ENCODE measurements at places on chromosomes 11 and 22.
A peak's percentile ranks its signal among the peaks of the same experiment; 100 is the strongest.

- no peak for DNase-seq
These were observed 15.1 kb upstream of the CCDC188 start for GRCh38 chr22:20165913-20166312.

GRCh38 chr11:76689313-76690260 lies 19.0 kb upstream of the LRRC32 start:
- DNase-seq: no peak

DNA sequence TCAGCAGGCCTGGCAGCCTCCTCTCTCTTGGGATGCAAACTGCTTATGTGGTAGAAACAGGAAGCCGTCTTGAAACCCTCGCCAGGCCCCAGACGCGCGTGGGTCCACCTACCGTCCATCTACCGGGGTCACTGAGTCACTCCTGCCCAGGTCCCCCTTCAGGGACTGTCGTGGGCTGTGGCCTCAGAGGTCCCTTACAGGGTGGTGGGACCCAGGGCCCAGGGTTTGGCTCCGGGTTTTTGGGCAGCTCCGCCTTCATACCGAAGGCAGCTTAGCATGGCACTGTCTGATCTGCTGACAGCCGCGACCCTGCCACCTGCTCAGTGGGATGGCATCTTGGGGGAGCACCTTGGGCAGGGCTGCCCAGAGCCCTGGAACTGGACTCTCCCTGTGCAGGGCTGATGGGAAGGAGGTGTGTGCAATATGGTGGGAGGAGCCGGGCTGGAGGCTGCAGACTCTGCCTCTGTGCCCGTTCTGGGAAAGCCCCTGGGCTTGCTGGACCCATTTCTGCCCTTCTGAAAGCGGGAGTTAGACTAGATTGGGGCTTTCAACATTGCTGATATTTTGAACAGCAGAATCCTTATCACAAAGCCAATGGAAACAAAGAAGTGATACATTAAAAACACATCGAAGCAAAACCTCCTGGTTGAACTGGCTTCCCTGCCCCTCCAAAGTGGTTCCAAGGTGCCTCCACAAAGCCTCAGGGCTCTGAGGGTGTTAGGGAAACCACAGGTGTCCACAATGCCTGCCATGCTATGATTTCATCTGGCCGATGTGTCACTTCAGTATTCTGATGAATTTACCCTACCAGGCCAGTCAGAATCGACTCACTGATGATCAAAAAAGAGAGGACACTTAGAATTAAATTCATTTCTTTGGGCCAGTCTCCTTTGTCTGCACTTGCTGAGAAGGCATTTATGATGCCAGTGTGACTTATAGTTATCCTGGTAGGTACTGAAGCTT lies 316.5 kb downstream of the KIRREL3 start:
- DNase-seq: no peak

DNA sequence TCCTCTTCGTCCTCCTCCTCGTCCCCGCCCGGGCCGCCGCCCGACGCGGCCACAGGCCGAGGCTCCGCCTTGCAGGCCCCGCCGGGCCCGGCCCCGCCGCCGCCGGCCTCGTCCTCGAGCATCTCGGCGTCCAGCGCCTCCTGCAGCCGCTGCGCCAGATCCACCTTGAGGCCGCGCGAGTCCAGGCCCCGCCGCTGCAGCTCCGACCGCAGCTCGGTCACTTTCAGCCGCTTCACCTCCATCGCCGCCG lies 417 bp downstream of the HNRNPUL2 start:
- no peak for DNase-seq

GRCh38 chr11:106990331-106990730 lies 27.9 kb downstream of the GUCY1A2 start:
- no peak for DNase-seq

DNA sequence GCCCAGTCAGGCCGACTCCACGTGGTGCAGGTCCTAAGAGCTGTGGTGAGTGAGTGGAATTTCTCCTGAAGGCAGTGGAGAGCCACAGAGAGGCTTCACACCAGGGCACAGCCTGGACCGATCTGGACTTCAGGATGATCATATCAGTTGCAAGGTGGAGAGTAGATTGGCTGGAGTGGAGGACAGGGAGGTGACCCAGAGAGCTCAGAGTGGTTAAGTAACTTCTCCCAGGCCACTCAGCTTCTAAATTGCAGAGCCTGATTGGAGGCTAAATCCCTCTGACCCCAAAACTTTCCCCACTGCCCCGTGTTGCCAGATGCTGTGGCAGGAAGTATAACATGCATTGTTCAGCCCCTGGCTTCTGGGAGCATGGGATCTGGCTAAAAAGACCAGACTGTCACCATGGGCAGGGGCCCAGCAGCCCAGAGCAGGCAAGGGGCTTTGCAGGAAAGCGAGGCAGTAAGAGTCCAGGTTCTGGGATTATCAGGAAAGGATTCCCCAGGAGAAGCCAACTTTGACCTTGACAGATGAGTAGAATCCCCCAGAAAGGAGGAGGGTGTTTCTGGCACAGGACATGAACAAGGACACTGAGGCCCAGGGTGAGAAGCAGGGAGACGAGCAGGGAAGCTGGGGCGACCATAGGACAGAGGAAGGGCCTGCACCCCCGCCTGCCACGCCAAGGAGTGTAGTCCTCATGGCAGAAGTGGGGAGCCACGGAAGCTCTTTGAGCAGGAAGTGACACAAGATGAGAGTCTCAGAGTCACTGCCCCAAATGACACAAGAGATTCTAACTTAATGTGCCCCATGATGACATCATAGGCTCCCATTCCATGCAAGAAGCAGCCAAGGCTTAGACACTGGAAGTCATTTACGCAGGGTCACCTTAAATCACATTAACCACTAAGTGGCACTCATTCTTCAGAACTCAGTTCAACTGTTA lies 4.8 kb downstream of the SLC35C1 start:
- no peak for DNase-seq

DNA sequence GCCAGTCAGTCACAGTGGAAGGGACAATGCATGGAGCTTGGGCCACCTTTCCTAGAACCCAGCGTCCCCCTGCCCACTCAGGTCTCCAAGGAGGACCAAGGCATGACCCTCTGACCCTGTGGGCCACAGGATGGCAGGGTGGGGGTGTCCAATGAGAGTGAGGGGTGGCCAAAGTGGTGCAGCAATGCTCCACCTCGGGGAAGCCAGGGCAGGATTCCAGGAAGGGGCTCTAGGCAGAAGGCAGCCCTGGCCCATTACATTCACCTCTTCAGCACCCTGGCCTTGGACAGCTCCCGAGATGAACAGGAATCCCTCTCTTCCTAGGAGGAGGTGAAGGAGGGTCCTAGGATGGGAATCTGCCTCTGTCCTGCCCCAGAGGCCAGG lies 597.5 kb downstream of the BRD1 start:
- no peak for DNase-seq

DNA sequence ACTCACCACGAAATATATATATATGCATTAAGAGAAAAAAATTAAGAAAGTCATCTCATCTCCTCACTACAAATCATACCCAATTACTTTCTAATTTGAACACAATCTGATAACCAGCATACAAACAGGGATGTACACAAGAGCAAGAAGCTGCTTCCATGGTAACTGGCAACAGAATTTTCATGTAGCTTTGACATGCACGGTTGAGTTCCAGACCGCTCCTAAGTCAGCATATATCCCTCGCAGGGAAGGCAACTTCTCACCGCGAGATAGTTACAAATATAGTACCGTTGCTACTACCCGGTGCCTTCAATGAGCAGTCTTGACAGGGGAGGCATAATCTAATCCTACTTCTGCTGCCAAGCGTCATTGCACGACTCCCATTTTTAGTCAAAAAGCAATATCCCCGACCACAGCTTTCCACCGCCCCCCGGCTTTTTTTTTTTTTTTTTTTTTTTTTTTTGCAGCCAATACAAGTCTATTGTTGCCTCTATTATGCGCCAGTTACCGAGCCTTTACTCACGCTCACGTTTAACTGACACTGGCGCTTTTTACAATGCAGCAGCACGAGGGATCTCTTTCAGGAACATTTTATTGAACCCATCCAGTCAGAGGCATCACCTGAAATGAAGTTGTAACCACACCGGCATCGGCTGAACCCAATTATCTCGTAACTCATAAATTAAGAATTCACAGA lies 2.2 kb downstream of the CADM1 start:
- DNase-seq: no peak

GRCh38 chr11:62497132-62497801 lies 49.3 kb downstream of the AHNAK start:
- no peak for DNase-seq

DNA sequence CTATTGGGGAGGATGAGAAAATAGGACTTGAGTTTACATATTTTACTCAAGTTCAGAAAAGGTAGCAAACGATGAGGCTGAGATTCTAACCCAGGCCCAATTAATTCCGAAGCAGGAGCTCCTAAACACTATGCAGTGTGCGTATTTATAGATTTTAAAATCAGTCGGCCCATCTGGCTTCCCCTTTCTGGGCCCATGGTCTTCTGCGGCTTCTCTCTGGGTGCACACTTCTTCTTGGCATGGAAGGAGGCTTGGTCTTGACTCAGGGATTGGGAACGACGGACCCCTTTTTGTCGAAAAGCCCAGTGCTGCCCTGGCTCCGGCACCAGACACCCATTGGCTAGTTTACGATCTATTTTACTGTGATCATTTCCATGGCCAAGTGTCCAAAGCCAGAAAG lies 1433.8 kb downstream of the BRD1 start:
- DNase-seq: no peak

GRCh38 chr11:69296890-69297786 lies 3.2 kb downstream of the MYEOV start:
- DNase-seq: peak; percentile 55

DNA sequence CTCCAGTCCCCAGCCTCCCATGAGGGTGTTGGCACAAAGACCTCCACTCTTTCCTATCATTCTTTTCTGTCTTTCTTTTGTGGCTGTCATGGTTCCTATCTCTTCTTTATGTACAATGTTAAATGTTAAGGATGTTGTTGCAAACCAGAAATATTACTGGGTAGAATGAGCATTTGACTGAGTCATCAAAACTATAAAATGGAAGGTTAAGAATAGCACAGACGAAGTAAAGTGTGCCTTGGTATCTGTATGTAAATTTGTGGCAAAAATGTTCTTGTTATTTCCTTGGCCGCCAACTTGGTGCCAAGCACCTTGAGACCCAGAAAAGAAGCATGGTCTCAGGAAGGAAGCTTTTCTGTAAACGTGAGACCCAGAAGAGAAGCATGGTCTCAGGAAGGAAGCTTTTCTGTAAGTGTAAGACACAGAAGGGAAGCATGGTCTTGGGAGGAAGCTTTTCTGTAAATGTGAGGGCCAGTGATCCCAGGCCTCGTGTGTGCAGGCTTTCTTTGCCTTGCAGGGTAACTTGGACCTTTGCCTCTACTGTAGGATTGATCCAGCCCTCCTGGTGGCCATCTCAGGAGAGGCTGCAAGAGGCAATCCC lies 6.7 kb upstream of the PKP3 start:
- DNase-seq: no peak

GRCh38 chr11:8720352-8720751 lies 37.8 kb downstream of the RPL27A start:
- DNase-seq: no peak

DNA sequence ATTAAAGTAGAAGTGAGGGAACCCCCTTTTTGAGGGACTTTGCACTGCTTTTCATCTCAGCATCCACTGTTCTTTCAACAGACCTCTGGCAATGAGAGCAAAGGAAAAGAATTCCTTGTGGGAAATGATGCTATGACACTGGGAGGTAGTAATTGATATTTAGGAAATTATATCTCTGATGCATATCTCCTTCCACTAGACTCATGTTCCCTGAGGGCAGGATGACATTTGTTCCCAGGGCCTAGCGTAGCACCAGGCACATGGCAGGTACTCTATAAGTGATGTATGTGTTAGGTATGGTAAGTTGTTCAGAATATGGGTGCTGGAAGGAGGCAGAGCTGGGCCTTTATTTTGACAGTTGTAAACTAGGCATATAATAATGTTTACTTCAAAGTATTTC lies 142.9 kb downstream of the CCDC81 start:
- DNase-seq: no peak

- no peak for DNase-seq
These were observed 494.5 kb upstream of the LARGE1 start for GRCh38 chr22:34414467-34415440.

GRCh38 chr11:134518616-134519389 lies 106.8 kb upstream of the B3GAT1 start:
- no peak for DNase-seq

DNA sequence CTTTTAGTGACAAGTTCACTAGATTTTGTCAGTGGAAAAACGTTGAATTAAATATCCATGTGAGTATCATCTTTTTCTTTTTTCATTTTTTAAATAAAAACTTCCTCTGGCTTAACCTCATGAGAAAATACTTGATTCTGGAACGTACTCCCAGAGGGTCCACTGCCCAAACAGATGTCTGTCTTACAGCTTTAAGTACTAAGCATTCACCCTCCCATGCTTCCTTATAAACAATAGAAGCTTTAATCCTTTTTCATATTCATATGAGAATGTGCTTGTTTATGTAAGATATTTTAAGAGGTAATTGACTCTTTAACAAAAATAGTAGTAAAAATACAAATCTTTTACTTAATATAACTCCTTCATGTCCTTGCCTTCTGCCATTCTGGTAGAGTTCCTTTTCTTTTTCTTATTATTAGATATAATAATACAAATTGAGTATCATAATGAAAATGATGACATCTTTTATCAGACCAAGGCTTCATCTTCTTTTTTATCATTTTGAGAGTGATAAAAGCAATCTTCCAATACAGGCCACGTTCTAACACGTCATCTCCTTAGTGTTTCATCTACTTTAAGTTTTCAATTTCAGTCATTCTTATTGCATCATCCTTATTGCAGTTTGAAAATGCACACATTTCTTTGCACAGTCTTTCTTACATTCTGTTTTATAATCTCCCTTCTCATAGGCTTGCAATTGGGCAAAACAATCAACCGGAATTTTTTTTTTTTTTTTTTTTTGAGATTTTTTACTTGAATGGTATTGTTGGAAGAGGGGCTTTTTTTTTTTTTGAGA lies 69.5 kb upstream of the MYO18B start:
- no peak for DNase-seq

GRCh38 chr11:87849216-87849615 lies 326.0 kb downstream of the RAB38 start:
- DNase-seq: no peak

DNA sequence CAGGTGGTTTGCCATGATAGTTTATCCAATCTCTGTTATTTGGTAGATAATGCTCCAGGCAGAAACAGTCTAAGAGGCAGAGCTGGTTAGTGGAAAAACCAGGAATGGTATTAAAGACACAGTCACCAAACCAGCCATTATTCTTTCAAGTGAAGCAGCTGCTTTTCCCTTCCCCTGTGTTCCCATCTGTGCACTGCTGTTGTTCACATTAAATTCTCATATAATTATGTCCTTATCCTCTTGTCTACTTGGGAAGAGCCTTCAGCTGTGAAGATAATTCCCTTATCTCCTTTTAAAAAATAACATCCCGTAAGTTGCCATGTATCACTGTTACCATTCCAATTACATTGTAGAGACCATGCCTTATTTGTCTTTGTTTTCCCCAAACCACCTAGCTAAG lies 5.2 kb upstream of the TBCEL start:
- DNase-seq: no peak

DNA sequence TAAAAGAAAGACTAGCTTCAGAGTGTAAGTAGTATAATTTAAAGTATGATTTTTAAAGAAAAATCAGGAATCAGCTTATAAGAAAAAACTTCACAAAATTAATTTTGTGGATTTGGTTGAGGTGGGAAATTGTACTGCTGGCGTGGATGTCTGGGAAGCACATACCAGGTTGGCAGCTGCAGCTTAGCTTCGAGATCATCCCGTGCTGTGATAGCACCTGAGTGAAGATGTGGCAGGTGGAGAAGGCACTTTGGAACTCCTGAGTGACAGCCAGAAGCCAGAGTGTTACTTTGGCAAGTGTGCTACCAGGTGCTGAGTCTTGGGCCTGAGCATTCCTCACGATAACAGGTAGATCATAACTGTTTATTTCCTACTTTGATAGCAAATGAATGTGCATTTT lies 17.7 kb downstream of the ZC3H12C start:
- no peak for DNase-seq

Measured in stimulated activated CD8-positive, alpha-beta memory T cell treated with anti-CD3 and anti-CD28 coated beads, Interleukin-4, amount 100 ng/mL, for 1 hour (primary cell).